Stimulated activated CD4-positive, alpha-beta T cell treated with anti-CD3 and anti-CD28 coated beads, Interleukin-12 subunit alpha, Interleukin-12 subunit beta, amount 100 ng/mL, for 24 hours (primary cell): ENCODE measurements at places on chromosomes 16 and 17.

DNA sequence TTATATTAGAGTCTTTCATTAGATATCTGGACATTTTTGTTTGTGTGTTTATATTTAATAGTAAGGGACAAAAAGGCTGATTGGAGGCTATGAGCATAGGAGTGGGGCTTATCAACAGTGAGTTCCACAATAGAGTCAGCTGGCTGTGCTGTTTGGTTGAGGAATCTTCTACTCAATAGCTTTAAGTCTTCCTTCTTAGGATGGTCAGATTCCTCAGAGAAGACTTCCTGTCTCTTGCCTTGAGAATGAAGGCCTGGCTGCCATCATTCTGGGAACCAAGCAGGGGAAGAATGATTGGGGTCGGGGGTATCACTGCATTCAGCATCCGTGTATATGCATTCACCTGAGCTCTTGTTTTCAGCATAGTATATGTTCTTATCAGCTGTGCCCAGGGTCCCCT, 31.9 kb upstream of the ABCC11 start:
- DNase-seq, result no peak

DNA sequence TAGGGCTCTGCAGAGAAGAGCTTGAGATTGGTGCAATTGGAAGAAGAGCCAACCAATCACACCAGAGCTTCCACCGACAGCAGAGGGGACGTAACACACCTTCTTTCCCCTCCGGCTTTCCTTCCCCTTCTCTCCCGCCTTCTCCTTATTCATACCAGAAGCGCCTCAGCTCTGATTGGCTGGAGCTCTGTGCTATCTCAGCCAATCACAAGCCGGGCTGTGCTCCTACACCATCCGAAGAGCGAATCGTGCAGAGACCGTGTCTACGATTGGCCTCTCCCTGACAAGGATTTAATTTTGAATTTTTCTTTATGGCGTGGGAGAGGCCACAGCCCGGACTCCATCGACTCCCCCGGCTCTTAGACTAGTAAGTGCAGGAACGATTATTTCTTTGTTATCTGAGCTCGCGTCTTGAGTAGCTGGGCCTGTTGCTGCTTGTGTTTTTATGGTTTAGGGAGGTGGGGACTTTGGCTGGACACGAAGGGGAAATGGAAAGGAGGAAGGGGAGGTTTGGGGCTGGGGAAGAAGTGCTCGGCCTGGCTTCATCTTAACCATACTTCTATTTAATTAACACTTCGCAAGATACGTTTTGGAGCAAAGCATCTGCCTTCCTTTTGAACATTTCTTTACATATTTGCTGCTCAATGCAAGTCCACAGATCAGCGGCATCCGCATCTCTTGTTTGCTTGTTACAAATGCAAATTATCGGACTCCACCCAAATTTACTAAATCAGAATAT, at the start of gene PRR11:
TSS of gene PRR11 (plus strand) at position 308 of the 739 bp plus-strand sequence. CDS start 14,007 bp downstream, outside the sequence.
- DNase-seq, result peak; percentile 83

GRCh38 chr16:1923299-1924034, 5.3 kb upstream of the HS3ST6 start:
- no peak for DNase-seq

- DNase-seq, result no peak
These were observed 47.4 kb downstream of the RAI1 start for GRCh38 chr17:17728550-17729251.

DNA sequence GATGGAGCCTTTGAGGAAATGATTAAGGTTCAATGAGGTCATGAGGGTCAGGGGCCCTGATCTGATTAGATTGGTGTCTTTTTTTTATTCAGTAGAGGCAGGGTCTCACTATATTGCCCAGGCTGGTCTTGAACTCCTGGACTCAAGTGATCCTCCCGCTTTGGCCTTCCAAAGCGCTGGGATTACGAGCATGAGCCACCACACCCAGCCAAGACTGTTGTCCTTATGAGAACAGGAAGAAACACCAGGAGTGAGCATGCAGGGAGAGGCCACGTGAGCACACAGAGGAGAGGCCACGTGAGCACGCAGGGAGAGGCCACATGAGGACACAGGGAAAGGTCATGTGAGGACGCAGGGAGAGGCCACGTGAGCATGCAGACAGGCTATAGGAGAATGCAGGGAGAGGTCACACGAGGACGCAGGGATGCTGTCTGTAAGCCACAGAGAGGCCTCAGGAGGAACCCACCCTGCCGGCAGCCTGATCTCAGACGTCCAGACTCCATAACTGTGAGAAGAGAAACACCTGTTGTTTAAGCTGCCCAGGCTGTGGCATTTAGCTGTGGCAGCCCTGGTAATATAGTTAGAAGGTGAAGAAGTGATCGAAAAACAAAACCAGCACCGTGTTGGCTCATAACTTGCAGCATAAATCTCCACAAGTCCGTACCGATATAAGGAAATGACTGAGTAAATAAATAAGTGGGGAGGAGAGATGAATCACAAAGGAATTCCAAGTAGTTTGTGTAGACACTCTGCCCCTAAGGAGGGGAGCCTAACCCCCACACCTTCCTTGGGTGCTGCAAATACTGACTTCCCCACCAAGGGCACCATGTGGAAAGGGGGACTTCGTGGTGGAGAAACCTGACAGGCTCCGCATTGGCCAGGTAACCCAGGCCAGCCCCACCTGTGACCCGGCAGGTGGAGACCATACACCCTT, 14.6 kb upstream of the CSNK1D start:
- DNase-seq, result no peak

DNA sequence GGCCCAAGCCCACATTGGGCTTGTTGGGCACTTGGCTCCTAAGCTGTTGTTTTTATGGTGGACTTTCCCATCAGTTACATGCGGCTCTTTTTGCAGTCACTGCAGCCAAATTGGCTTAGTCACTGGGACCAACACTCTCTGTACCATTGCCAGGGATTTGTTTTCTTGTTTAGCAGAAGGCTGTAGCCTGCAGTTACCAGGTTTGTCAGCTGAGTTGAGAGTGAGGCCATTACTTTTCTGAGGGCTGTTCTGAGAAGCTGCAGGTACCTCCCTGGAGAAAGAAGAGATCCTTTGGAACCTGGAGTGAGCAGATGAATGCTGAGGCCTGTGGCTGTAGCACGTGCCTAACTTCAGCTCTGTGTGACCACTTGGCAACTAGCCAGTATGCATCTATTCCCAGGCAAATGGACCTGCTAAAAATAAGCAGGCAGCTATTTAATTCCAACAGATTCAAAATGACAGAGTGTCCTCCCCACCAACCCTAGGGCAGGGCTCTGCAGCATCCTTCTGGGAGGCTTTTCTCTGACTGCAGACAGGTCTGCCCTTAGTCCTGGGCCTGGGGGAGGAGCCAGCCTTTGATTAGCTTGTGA, 12.9 kb downstream of the AKAP1 start:
- DNase-seq, result no peak

- DNase-seq, result no peak
These were observed 10.5 kb upstream of the ANKFN1 start for GRCh38 chr17:56142781-56143180.

DNA sequence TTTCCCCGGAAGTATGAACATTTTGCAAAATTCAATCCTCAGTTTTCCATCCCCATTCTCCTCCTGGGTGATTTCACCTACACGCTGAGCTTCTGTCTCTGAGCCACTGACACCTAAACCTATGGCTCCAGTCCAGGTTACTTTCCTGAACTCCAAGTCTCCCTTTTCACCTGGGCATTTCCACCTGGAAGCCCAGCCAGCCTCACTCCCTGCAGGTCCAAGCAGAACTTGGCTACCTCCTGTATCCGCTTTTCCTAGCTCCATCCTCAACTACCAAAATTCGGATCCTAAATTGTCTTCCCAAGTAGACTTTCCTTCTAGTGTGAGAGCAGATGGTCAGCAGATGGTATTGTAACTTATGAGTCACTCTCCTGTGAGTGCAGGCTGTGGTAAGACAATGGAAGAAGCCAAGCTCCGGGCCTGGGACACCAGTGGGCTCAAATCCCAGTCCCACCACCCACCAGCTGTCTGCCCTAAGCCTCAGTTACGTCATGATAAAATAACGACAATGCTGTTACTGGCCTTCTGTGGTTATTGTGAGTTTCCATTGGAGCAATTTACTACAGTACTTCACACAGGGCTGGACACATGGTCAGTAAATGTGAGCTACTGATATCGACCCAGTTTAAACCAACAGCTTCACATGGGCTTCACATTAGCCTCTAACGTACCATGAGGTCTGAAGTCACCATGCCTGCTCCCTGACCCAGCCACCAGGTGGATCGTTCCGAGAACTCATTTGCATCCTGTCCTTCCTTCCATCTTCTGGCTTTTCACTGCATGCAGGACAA, 33.3 kb downstream of the PECAM1 start:
- no peak for DNase-seq

- no peak for DNase-seq
These were observed 202.6 kb upstream of the MYOCD start for GRCh38 chr17:12463102-12463501.

DNA sequence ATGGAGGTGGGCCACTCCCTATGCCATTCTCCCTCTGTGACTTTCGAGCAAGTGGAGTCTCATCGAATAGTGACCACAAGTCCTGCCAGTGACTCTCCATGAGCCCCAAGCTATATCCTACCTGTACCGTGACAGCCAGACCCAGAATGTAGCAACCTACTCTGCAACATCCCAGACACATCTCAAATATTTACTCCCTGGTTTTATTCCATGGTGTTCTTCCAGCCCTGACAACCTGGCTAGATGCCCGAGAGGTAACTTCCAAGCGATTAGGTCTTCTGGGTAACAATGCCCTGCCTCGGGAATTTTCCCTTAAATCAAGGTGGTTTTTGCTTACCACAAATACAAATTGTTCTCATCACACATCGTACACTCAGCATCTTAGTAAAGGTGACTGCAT, 211.7 kb downstream of the ZFHX3 start:
- no peak for DNase-seq

DNA sequence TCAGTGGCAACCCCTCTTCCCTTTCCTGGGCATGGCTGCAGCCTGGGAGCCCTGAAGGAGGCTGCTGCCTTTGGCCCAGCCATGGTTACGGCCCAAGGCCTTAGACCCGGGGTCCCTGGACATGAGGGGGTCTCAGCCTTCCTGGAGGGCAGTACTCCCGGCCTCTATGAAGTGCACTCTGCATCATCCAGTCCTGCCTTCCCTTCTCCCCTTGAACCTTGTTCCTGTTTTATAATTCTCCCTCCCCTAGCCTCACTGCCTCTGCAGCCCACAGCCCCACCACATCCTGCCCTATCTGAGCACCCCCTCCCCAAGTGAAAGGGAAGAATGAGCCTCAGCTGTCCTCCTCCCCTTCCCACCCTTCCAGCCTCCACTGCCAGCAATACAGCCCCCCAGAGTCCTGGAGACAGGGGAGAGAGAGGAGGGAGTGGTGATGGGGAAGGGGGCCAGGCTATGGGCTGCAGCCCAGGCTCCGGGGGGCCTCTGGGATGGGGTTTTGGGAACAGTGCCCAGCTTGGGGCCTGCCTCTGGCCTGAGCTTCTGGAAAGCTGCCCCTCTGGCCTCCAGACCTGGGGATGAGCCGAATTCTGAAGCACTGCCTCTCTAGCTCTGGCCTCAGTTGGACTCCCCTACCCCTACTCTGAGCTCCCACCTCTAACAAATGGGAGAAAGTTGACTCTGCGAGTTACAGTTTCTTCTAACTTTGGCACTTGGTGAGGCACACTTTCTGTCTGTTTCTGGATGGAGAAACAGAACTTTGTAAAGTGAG, 7.6 kb downstream of the CCR7 start:
- DNase-seq, result no peak

DNA sequence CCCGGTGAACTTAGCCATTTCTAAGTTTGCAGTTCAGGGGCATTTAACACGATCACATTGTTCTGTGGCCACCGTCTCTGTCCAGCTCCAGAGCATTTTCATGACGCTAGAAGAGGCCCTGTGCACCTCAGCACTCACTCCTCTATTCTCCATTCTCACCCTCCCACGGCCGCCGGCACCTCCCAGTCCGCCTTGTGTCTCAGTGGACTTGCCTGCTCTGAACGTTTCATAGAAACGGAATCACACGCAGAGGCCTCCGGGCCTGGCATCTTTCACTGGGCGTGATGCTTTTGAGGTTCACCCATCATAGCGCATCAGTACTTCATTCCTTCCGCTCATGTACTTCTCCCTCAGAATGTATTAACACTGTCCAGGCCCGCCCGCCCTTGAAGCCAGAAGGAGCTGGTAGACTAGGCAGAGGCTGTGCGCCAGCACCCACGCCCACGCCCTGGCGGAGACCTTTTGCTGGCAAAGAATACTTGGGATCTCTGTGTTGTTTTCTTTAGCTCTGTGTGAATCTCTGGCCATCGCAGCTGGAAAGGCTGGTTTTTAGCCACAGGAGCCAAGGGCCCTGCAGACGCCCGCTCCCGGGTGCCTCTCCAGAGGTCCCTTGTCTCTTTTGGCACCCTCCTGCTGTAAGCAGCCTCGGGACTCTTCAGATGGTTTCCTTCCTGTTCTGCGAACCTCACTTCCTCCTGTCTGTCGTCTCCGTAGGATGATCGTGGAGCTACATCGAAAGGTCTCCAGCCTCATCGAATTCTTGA, 23.4 kb upstream of the JPT2 start:
- DNase-seq, result no peak

GRCh38 chr16:67718668-67719047, 458 bp downstream of the GFOD2 start:
- DNase-seq, result no peak

DNA sequence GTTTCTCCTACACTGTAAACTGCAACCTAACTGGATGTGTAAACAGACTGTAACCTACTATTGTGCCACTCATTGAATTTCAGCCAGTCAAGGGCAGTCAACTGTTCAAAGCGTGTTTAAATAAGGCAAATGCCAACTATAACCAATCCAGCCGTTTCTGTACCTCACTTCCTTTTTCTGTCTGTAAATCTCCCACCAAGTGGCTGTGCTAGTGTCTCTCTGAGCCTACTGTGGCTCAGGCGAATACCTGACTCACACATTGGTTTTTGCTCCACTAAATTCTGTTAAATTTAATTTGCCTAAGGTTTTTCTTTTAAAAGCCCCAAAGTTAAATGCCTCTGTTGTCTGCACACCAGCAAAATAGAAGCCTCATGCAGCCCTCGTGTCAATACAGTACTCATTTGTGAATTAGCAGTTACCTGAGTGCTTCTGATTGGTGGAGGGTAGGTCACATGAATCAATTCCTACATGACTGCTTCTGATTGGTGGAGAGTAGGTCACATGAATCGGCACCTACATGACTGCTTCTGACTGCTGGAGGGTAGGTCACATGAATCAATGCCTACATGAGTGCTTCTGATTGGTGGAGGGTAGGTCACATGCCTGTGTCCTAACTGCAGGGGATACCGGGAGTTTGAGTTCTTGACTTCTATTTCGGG, 31.1 kb upstream of the CCR7 start:
- no peak for DNase-seq

DNA sequence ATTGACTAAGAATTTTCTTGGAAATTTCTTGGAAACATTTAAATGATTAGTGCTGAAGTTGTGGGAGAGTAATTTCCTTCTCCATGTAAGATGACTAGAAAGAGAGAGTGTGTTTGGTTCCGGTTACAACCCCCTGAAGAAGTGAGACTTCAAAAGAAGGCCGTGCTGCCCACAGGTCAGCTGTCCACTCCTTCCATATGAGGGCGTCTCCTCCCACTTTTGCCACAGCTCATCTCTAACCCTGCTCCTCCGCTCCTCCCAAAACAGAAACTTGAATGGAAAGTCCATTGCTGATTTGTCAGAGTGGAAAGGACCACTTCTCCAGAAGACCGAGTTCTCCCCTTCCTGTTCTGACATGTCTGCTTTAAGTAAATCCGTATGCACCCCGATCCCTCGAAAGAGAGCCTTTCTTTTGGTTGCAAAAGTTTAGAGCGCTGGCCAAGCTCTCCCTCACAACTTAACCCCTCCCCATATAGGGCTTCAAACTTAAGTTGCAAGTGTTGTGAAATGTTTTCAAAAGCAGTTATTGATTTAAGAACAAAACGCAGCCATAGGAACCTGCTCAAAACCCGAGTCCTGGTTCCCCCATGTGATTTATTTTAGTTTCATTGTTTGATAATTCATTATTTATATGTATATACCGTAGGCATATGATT, 129.5 kb downstream of the SOCS1 start:
- no peak for DNase-seq
